ENCODE measurements at places on chromosomes 4 and X.

DNA sequence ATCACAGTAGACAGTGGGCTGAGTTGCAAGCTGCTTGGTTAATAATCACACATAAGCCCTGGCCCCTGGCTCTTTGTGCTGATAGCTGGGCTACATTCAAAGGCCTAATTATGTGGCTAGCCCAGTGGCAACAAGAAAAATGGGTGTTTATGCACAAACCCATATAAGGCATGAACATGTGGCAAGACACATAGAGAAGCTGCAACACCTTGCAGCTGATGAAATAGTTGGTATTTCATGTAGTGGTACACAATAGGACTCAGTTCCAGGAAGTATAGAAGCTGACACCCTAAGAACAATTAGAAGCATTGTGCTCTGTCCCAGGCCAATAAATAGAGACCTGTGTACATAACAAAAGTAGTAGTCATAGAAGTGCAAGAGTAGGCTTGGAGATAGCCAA, 14.6 kb upstream of the ZNF630 start:
- DNase-seq = no peak

GRCh38 chr4:67909905-67910584, 26.2 kb upstream of the TMPRSS11D start:
- no peak for DNase-seq

DNA sequence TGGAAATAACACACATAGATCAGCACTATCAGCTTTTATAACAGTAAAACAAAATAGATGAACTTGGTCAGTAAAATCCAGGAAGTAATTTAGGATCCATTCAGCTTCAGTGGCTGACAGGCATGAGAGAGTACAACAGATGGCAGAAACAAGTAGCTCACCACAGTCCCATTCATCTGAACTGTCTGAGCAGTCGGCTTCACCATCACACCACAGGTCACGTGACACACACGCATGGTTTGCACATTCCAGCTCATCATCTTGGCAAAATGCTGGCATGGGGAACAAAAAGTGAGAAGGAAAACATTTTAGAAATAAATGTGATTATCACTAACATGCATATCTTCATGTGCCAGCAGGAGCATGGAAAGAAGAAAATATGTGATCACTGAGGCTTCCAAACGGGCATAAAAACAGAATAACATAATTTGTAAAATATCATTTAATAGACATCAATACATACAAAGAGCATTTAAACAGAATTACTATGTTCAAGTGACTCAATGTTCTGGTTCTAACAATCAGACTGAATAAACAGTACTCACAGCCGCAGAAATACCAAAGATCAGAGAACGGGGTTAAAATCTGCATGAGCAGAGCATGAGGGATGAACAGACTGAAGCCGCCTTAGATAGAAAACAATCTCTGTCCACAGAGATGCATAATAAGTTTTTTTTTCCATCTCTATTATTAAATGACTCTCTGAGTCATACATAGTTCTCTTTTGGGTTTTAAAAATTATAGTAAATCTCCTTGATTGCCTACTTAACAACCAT, 158.1 kb downstream of the ATP10D start:
- no peak for DNase-seq

DNA sequence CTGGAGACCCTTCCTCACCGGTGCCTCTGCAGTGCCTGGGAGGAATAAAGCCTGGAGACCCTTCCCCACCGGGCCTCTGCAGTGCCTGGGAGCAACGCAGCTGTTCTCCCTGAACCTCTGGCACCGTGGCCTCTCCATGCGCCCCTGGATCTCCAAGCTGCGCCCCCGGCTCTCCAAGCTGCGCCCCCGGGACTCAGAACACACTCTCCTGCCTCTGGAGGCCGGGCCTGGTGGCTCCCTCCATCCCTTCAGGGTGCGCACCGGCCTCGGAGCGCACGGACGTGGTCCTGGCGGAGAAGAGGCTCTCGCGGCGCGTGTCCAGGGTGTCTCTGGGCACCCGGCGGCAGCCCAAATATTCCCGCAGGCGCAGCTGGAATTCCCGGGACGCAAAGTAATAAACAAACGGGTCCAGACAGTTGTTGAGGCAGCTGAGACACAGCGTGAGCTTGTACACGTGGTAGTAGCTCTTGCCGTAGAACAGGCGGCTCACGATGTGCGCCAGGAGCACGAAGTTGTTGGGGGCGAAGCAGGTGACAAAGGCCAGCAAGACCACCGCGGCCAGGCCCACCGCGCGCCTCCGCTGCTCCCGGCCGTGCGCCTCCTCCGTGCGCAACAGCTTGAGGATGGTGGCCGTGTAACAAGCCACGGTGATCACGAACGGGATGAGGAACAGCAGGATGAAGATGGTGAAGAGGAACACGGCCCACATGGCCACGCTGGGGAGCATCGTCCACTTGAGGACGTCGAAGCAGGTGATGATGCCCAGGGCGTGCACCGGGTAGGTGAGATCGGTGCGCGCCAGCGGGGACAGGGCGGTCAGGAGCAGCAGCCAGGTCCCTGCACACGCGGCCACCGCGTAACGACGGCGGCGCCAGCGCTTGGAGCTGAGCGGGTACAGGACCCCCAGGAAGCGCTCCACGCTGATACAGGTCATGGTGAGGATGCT, 12.8 kb upstream of the ASMTL start:
- DNase-seq = no peak

DNA sequence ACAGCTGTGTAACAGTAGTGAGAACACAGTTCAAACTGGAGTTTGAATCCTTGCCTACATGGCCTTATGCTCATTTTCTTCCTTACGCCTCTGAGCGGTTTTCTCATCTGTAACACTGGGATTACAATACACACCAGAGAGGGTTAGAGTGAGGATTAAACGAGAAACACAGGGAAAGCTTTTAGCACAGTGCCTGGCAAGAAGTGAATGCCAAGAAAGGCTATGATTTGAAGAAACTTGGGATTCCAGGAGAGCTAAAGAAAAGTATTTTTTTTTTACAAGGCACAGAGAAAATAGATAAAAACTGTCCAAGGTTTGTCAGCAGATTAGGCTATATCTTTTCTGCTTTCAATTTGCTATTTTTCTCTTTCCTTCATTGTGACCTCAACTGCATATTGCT, 246.4 kb downstream of the FBXW7 start:
- DNase-seq = no peak

DNA sequence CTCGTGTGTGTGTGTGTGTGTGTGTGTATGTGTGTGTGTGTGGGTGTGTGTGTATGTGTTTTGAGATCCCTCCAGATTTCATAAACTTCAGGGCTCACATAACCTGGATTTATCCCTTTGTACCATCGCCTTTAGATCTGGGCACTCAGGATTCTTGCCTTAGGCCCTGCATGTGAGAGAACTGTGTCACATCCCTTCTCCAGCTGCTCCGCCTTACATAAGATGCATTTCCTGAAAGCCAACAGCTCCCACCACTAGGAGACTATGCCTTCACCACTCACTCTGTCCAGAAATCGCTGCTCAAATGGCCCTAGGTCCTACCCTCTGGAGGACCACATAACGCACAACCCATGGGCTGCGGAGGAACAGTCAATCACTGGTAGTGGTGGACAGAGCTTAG, 348.8 kb downstream of the CCSER1 start:
- DNase-seq = no peak

- no peak for DNase-seq
Measured at GRCh38 chrX:113741744-113742143, 842.1 kb upstream of the HTR2C start.

GRCh38 chr4:185502386-185502785, 30.9 kb upstream of the CCDC110 start:
- no peak for DNase-seq

DNA sequence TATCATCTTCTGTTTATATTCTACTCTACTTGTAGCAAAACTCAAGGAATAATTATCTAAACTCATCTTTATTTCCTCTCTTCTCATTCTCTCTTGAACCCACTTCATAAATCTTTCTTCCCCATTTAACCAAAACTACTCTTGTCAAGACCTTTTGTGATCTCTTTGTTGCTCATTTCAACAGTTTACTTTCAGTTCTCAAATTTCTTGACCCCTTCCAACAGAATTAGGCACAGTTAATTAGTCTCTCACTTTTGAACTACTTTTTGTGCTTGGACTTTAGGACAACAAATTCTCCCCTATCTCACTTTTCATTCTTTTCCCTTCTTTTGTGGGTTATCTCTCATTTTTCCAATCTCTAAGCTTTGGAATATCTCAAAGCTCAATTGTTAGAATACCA, 27.4 kb upstream of the CAMK2D start:
- no peak for DNase-seq

DNA sequence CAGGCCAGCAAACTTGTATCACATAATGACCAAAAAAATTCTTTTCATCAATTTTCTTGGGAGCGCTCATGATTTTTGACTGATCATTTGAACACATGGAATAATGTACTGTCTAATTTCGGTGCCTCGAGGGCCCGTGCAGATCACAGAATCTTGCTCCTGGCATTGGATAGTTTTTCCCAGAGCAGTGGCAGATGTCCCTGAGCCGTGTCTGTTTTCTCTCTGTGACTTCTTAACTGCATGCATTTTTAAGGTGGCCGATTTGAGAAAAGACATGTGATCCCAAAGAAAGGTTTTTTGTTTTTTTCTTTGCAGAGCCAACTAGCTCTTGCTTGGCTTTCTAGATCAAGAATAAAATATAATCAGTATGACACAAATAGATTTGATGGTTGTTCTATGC, 19.7 kb downstream of the GPRIN3 start:
- DNase-seq = no peak

GRCh38 chr4:165864271-165864670, 8.8 kb upstream of the TLL1 start:
- no peak for DNase-seq

DNA sequence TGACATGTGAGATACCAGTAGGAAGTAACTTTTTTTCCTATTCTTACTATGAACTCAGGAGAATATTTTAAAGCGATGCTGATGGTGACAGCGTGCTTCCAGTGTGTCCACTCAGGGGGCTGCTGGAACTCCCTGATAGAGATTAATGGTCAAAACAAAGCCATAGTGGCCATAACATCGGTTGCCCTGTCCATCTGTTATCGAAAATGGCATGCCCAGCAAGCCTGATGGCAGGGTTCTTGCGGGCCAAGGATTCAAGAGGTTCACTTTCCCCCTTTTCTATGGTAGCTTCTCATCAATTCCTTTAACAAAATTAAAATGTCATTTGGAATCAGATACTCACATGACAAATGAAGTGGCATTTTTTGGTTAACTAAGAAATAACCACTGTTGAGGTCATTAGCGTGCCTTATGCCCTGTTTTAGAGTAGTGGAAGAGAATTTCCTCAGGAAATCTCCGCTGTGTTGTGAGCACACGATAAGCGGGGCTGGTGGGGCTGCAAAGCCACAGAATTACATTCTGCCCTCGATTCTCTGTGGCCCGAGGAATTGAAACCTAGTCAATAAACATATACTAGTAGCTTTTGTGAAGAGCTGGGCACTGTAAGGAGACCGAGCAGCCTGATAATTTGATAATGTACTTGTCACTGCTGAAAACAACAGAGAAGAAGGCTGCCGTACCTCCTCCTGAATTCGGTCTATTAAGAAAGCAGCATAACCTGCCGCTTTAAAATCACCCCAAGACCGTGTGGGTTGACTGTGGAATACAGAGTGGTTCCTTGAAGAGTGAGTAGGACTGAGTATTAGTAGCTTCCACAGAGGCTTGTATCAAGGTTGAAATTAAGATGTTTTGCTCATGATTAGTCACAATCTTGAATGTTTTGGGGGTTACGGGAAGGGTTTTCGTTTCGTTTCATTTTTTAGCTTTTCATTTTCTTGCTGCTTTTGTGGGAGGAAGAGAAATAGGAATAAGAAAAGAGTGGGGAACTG, 46.7 kb downstream of the PTCHD1 start:
- DNase-seq = no peak

DNA sequence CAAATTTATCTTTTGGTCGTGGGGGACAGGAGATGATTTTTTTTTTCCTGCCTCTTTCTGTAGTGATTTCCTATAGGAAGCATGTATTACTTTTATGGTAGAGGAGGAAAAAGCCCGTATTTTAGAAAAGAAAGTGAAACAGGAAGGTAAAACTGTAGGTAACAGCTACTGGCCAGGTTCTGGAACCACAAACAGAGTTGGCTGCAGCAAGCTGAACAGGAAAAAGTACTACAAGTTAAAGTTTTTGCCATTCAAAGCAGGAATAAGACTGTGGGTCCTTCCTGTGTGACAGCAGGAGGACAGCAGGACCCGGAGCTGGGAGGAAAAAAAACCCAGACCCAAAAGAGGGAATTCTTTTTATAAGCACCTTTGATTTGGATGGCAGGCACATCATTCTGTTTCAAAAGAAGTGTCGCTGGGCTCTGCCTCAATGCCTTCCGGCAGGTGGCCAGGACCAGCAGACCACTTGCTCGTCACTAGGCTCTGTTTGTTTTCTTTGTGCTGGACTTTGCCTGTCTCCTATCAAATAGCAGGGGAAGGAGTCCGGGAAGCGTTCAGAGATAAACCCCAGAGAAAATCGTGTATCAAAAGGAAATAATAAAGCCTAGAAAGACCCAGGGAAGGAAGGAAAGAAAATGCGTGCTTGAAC, 277.9 kb downstream of the ADGRA3 start:
- no peak for DNase-seq

DNA sequence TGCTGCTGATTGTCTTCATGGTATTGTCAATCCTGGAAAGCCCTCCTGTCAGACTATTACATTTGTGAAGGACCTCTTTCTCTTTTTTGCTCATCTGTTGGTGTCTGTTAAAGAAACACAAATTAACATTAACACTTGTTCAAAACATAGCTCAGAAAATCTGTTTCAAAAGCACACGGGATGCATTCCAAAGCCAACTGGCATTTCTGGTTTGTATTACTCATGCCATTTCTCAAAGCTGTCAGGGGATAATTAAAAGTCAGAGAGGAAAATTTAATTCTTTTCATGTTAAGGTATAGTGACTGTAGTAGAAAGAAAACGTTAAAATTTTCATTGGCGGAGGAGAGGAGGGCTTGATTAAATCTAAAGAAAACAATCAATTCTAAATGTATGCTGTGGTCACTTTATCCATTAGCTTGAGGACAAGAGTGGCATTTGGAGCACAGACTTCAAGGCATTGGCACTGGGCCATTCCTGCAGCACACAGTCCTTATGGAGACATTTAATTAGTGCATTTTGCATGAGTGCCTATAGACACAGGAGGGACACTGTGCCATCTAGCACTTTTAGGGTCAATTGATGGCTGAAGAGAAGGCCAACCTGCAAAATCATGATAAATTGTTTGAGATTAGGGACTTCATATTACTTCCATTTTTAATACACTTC, 21.2 kb upstream of the GLRA2 start:
- no peak for DNase-seq

- DNase-seq = no peak
Measured at GRCh38 chr4:52983563-52984303, 121.6 kb downstream of the RASL11B start.

GRCh38 chr4:26719954-26720552, 136.2 kb downstream of the TBC1D19 start:
- DNase-seq = no peak
